Left lung (tissue), 14 donors: ENCODE measurements at places on chromosomes 12 and 14. TPM values are rescaled to one million over a fixed set of nuclear protein-coding genes. Genes with fewer than 3 reads are reported as not detected.
A peak's percentile ranks its signal among the peaks of the same experiment; 100 is the strongest.

DNA sequence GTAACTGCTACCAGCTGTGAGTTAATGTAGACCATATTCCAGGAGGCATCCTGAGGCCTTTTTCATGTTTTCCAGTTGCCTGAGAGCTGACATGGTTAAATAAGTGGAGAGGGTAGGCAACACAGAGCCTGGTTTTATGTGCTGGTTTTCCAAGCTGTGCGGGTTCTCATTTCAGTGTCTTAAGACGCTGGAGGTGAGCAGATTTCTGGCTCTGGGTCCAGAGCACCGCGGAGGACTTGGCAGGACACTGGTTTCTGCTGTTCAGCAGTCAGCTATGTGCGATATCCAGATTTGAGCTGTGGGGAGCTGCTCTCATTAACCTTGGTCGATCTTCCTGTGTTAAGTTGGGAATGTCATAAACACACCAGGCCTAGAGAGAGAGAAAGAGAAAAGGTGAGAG, 680.8 kb downstream of the BCL11B start:
- no peaks in the 10 kb centered on the region for H3K36me3 ChIP-seq
- no peaks in the 10 kb centered on the region for H3K4me1 ChIP-seq
- H3K27me3 ChIP-seq: no peaks in the 10 kb centered on the region
- DNase-seq: no peak
- no peak overlapping the region for H3K27ac ChIP-seq

GRCh38 chr12:20264608-20265114, 103.7 kb upstream of the PDE3A start:
- H3K36me3 ChIP-seq: no peaks in the 10 kb centered on the region
- H3K4me1 ChIP-seq: no peaks in the 10 kb centered on the region
- H3K27ac ChIP-seq: no peak overlapping the region
- no peak overlapping the region for H3K4me3 ChIP-seq

DNA sequence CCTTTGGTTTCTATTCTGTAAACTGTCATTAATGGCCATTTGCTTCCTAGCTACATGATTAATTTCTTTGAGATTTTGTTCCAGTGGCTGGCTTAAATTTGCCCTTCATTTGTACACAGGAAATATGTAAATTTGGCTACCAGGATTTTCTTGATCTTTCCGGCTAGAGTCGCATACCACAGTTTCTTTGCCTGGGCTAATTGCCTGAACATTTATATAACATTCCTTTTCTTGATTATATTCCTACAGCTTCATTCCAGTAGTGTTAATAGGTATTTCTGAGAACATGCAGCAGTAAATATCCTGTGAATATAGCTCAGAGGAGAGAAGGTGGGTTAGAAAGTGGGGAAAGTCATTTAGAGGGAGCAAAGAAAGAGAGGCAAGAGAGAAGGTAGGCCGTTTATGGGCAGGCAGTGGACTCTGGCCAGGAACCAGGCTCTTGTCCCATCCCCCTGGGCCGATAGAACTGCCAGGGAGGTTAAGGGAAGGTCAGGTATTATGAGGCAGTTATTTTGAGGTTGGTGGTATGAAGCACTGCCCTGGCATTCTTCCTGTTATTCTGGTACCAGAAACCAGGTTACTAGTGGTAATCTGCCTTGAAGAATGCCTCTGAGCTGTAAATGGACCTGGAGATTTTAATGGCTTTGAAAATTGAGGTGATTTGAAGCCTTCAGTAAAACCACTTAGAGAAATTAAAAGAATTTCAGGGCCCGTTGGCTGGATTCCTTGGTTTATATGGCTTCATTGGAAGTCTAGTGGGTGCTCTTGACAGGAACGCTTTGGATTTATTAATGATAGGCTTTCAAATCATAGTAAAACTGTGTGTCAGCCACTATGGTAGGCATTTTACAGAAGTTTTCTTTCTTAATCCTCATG, 4.4 kb downstream of the RNF10 start:
- H3K4me3 ChIP-seq: no peak overlapping the region
- H3K27me3 ChIP-seq: no peaks in the 10 kb centered on the region
- DNase-seq: no peak
- H3K4me1 ChIP-seq: peaks cover 44% of the 10 kb centered on the region

DNA sequence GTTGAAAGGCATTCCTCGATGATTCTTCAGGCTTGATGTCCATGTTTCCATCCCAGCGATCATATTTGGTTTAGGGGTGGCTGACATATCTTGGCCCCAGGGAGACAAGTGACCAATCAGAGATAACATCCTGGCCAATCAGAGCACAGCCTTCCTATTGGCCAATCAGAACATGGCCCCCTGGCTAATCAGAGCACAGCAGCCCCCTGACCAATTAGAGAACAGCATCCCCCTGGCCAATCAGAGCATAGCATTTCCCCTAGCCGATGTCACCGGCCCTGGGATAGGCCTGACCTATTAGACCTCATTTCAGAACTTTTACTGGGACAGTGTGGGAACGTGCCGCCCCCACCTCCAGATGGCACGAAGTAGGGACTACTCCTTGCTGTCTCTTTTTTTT, 182.2 kb downstream of the AACS start:
- H3K36me3 ChIP-seq: no peaks in the 10 kb centered on the region
- DNase-seq: no peak
- H3K4me1 ChIP-seq: no peaks in the 10 kb centered on the region
- no peak overlapping the region for H3K27ac ChIP-seq
- no peak overlapping the region for H3K4me3 ChIP-seq
- H3K27me3 ChIP-seq: peaks cover 71% of the 10 kb centered on the region

DNA sequence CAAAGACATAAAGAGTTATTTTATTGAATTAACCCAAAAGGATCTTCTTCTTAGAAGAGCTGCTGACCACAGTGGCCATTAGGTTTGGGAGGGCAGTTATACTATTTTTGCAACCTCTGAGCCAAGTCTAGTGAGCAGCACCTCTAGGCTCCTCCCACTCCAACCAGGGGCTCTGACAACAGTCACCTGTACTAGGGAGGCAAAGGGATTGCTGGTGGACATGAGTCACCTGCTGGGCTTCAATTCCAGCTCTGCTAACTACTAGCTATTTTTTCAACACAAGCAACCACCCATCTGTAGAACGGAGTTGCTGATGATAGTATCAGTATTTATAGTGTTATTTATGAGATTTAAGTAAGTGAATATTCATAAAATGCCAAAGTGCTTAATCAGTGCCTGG, 166.0 kb downstream of the KLHL28 start:
- peaks cover 5% of the 10 kb centered on the region for H3K27me3 ChIP-seq
- H3K36me3 ChIP-seq: no peaks in the 10 kb centered on the region
- no peak overlapping the region for H3K27ac ChIP-seq
- no peak for DNase-seq

GRCh38 chr12:63843254-63843720, 1.2 kb upstream of the SRGAP1 start:
- no peak for DNase-seq
- peak overlapping the region; percentile 75 for H3K4me3 ChIP-seq

DNA sequence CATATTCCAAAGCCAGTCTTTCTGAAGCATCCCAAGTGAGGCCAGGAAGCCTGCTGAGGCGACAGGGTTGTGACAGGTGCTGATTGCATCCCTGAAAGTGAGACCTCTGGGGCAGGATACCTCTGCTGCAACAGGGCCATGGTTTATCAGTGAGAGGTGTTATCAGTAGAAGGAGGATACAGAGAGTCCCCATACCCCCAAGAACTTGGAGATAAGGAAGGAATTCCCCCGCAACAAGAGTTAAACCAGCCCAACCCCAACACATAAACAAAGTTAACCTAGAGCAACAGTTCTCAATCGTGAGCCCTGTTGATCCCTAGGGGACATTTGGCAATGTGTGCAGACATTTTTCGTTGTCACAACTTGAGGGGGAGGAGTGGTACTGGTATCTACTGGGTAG, 233.1 kb upstream of the NOS1 start:
- no peak for DNase-seq
- H3K27ac ChIP-seq: no peak overlapping the region
- H3K4me3 ChIP-seq: no peak overlapping the region
- no peaks in the 10 kb centered on the region for H3K36me3 ChIP-seq
- H3K27me3 ChIP-seq: peaks cover 24% of the 10 kb centered on the region

RARG gene
- total RNA-seq: 38.2 TPM

SMCO2 gene
- total RNA-seq: 0.52 TPM
